Activated gamma-delta T cell (primary cell): ENCODE measurements at places on chromosomes 5 and 9.

GRCh38 chr9:132584601-132585560 is 2.5 kb downstream of the BARHL1 start:
- no peak for DNase-seq

GRCh38 chr9:134068744-134069479 is 1.1 kb upstream of the BRD3 start:
- DNase-seq = no peak

DNA sequence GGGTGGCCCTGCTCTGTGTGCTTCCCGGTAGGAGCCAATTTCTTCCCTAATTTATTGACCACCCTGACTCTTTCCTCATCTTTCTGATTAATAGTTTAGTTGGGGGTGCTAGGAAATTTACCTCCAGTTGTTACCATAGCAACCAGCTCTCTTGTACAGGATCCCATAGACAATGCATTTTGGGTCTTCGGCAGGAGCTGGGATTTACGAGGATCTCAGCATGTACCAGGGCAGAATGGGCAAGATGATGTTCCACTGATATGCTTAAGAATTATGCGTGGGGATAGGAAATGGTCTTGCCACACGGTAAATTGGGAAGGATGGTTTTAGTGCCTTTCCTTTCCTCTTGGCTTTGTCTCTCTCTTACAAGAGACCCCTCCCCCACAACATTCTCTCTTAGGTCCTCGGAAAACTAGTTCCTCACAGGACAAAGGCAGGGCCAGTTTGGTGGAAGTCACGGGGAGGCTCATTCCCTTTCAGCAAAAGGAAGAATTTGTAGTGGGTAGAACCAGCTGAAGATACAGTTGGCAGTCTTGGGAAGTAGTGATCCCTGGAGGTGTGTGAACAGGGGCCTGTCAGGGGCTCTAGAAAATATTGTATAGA is 133.4 kb upstream of the SHB start:
- no peak for DNase-seq

- DNase-seq = no peak
Observed at GRCh38 chr9:138073408-138073807, 195.8 kb downstream of the CACNA1B start.

- no peak for DNase-seq
Observed at GRCh38 chr9:131769361-131769760, 29.5 kb upstream of the RAPGEF1 start.

GRCh38 chr5:64534033-64534432 is 28.2 kb downstream of the RGS7BP start:
- DNase-seq = no peak

- peak; percentile 45 for DNase-seq
Observed at GRCh38 chr9:35161713-35162604, at the start of gene UNC13B. TSS of gene UNC13B (plus strand) at chr9:35162009. CDS start at chr9:35162284, 275 bp downstream.

DNA sequence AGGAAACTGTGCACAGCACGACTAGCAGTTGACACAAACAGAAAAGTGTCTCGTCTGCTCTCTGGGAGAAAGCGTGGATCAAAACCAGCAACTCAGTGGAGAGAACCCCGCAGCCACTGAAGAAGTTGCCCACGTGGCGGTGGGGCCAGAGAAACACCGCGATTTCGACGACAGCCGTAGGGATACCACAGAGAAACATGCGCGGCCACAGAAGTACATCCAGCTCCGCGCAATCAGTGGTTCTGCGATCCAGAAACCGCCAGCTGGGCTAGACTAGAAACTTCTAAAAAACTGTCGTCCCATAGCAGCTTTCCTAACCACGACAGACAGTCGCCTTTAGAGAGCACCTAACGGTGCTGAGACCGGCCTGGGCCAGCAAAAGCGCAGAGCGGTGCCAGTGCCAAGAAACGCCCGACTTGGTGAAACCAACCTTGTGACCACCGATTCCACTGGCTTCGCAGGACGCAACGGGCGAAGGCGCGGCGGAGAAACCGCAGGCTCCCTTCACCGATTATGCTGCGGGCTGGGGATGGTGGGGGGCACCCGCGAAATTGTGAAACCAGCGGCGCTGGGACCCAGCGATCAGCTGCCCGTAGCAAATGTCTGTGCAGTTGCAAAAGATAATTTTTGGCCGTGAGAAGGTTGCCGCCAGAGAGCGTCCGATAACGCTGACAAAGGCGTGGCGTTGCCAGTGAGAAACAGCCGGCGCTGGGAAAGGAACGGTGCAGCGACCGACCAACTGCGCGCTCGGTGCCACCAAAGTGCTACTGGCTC is 2.7 kb upstream of the ANXA2R start:
- peak; percentile 49 for DNase-seq

- no peak for DNase-seq
Observed at GRCh38 chr5:160378330-160378729, 7.9 kb upstream of the C1QTNF2 start.

DNA sequence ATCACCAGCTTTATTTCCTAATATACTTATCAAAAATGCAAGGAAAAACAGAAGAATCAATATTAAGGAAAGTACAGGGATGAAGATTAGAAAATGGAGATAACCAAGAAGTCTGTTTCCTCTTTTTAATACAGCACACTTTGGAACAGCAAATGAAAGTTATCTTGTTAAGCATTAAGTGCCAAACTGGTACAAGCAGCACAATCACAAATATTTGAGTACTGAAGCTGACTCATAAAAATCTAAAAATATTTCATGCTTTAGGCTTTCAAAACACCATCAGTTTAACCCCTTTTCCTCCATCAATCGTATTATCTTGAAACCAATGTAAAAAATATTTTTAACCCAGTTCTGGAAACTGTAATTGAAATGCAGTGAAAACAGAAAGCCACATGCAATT is 2.7 kb downstream of the FBXW11 start:
- no peak for DNase-seq

- DNase-seq = no peak
Observed at GRCh38 chr5:76425146-76425545, 22.1 kb downstream of the IQGAP2 start.

DNA sequence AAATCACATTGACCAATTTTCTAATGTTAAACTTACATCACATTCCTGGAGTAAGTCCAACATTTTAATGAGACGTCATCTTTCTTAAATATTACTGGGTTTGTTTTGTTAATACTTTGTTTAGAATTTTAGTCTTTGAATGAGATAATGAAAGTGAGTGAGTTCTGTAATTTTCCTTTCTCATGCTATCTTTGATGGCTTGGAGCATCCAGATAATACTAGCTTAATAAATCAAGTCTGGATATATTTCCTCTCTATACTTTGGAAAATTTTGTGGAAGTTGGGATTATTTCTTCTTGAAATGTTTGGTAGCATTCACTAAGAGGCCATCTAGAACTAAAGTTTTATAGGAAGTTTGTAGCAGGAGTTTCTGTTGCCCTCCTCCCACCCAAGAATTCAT is 90.8 kb upstream of the IL7R start:
- DNase-seq = no peak

- DNase-seq = no peak
Observed at GRCh38 chr9:124457887-124458431, 7.7 kb downstream of the ADGRD2 start.

GRCh38 chr5:82183828-82184227 is 94.3 kb downstream of the RPS23 start:
- no peak for DNase-seq

DNA sequence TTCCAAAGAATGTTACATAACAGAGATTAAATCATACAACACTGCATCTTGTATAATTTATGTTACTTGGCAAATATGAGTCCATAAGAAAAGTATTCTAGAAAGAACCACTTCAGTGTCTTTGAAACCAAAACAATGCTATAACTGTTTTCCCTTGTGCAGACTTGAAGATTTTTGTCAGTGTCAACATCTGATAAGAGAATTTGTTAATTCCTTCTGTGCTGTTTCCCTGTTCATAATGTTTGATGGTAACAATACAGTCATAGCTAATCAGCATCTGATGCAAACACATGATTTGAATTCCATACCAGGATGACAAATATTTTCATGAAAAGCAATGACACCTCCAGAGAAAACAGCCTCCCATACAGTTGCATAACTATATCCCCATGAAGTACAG is 306.8 kb downstream of the SEMA5A start:
- DNase-seq = no peak
